ENCODE measurements at places on chromosomes 5 and 9. TPM values are rescaled to one million over a fixed set of nuclear protein-coding genes. Genes with fewer than 3 reads are reported as not detected.

ADAMTSL2 gene
- not detected for total RNA-seq

- H3K36me3 ChIP-seq = no peaks in the 10 kb centered on the region
- H3K27me3 ChIP-seq = no peaks in the 10 kb centered on the region
- no peak overlapping the region for H3K4me3 ChIP-seq
- H3K27ac ChIP-seq = no peak overlapping the region
- DNase-seq = no peak
These were observed 45.5 kb upstream of the KIF2A start for GRCh38 chr5:62260513-62260912.

DUSP1 gene
- total RNA-seq = 16.6 TPM

DNA sequence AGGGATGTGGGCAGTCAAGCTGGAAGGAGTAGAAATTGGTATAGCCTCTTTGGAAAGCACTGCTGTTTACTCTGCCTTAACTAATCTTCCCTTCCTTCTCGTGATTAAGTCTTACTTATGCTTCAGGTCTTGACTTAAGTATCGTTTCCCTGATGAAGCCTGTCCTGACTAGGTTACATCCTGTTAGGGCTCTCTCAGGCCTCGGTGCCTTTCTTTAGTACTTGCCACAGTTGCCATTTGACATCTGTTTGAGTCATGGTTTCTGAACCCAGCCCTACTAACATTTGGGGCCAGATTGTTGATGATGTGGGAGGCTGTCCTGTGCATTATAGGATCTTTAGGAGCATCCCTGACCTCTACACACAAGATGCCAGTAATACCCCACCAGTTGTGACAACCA, 94.4 kb downstream of the GAPVD1 start:
- no peaks in the 10 kb centered on the region for H3K27me3 ChIP-seq
- no peak overlapping the region for H3K27ac ChIP-seq
- no peak for DNase-seq

DNA sequence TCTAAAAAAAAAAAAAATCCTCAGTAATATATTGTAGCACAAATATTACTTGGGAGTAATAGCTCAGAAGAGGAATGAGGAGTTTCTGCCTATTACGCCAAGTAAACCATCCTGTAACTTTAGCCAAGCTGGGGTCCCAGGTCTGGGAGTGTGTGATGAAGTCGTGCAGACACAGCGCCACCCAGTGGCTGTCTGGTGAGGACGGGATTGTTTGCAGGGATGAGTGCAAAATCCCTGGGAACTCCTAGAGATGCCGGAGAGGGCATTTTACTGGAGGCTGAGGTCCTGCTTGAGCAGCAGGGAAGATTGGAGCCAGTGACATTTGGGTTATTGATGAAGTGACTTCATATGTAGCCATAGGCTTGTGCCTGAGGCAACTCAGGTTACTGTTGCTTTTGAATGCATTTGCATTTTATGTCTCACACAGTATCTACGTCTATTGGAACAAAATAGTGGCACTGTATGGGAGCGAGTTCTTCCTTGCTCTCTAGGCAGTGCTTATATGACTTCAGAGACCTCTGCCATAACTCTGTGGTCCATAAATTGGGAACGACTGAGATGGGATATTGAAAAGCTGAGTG, 72.8 kb downstream of the PSAT1 start:
- H3K27me3 ChIP-seq = peaks cover 15% of the 10 kb centered on the region
- H3K4me1 ChIP-seq = no peaks in the 10 kb centered on the region
- no peak overlapping the region for H3K27ac ChIP-seq
- DNase-seq = peak; percentile 52
- no peaks in the 10 kb centered on the region for H3K36me3 ChIP-seq

- 0 out of 2 replicates have a peak, but pooled peaks cover 7% of the 10 kb centered on the region for H3K27me3 ChIP-seq
- no peak overlapping the region for H3K4me3 ChIP-seq
- no peaks in the 10 kb centered on the region for H3K4me1 ChIP-seq
- H3K27ac ChIP-seq = no peak overlapping the region
These were observed 43.6 kb upstream of the CLK4 start for GRCh38 chr5:178670351-178670885.

FBLL1 gene
- 0.15 TPM for total RNA-seq

- no peaks in the 10 kb centered on the region for H3K4me1 ChIP-seq
- H3K36me3 ChIP-seq = no peaks in the 10 kb centered on the region
- H3K27me3 ChIP-seq = no peaks in the 10 kb centered on the region
- H3K4me3 ChIP-seq = no peak overlapping the region
- DNase-seq = no peak
These were observed 4.3 kb downstream of the FYB1 start for GRCh38 chr5:39214912-39215709.

SEMA5A gene
- total RNA-seq = 0.02 TPM

GRCh38 chr9:120935383-120935857, 8.8 kb upstream of the TRAF1 start:
- no peak for DNase-seq
- H3K36me3 ChIP-seq = no peaks in the 10 kb centered on the region
- H3K4me3 ChIP-seq = no peak overlapping the region
- no peaks in the 10 kb centered on the region for H3K27me3 ChIP-seq
- no peak overlapping the region for H3K27ac ChIP-seq

GRCh38 chr5:170508036-170508435, 4.2 kb downstream of the KCNIP1 start:
- H3K36me3 ChIP-seq = no peaks in the 10 kb centered on the region
- no peak for DNase-seq
- no peaks in the 10 kb centered on the region for H3K4me1 ChIP-seq
- H3K27me3 ChIP-seq = peaks cover 11% of the 10 kb centered on the region

ELP1 gene
- total RNA-seq = 28.8 TPM

GRCh38 chr5:161686881-161687280, 1.4 kb downstream of the GABRA6 start:
- H3K4me3 ChIP-seq = no peak overlapping the region
- no peaks in the 10 kb centered on the region for H3K27me3 ChIP-seq
- no peak for DNase-seq

DNA sequence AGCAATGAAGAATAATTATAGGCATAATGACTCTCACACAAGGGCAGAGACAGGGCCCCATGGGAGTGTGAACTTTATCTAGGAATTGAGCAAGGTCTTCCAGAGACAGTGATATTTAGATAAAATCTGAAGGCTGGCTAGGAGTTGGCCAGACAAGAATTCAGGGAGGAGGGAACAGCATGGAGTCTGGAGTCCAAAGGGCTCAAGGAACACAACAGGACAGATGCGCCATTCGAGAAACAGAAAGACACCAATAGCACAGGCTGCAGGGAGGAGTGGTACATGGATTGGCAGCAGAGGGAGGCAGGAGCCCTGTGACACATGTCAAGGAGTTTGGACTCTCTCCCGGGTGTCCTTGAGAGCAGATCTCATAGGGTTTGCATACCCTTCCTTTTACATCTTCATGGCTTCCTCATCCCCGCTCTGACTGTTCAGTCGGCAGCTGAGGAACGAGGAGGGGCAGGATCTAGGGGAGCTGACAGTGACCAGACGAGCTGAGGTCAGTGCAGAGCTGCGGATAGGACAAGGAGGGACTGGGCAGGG, 64.0 kb upstream of the XPA start:
- H3K4me1 ChIP-seq = no peaks in the 10 kb centered on the region
- H3K27ac ChIP-seq = no peak overlapping the region
- no peak for DNase-seq
- H3K27me3 ChIP-seq = peaks cover 49% of the 10 kb centered on the region
- no peaks in the 10 kb centered on the region for H3K36me3 ChIP-seq

DNA sequence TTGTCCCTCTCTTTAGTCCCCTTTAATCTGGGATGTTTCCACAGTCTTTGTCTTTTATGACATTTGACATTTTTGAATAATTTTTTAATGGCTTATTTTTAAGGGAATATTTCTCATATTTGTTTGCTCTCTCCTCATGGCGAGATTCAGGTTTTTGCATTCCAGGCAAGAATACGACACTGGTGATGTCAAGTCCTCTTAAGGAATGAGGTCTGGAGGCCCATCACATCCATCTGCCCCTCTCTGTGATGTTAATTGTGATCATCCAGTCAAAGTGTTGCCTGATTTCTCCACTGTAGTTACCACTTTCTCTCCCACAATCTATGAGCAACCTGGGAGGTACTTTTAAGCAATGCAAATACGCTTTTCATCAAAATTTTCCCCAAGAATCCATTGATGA, 193.2 kb downstream of the MAST4 start:
- no peaks in the 10 kb centered on the region for H3K36me3 ChIP-seq
- no peak for DNase-seq
- H3K27ac ChIP-seq = no peak overlapping the region
- H3K4me1 ChIP-seq = no peaks in the 10 kb centered on the region

KIF4B gene
- 0.12 TPM for total RNA-seq

DNA sequence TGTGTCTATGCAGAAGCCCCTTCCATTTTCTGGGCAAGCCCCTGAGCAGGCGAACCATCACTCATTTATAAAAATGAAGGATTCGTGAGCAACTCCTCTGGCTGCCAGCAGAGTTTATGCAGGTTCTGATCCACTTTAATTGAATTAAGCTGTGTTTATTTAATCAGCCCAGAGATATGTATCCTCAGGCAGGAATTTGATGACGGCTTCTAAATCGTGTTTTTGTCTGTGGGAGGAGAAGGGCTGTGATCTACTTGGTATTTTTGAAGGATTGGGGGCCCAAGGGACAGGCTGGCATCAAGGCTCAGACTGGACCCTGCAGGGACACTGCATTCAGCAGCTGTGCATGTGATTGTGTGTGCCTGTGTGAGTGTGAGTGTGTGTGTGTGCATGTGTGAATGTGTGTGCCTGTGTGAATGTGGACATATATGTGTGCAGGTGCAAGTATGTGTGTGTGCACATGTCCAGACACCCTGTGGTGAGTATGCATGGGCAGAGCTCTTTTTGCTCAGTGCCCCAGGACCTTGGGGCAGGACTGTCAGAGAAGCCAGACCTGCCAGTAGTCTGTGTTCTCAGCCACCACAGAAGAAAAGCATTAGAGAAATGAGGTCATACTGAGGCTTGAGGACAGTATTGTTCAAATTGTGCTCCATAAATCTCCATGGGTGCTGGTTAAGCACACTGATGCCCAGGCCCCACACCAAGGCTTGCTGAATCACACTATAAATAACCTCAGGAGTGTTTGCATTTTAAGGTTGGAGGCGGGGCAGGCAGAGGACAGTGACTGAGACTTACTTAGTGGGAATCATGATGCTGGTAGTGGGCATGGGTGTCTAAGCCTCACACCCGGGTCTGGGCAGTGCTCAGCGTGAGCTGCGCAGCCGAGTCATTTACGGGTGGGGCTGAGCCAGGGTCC, 164.0 kb downstream of the CARTPT start:
- no peaks in the 10 kb centered on the region for H3K36me3 ChIP-seq
- no peak overlapping the region for H3K27ac ChIP-seq

- no peaks in the 10 kb centered on the region for H3K36me3 ChIP-seq
- no peak overlapping the region for H3K27ac ChIP-seq
- DNase-seq = no peak
- no peaks in the 10 kb centered on the region for H3K27me3 ChIP-seq
- H3K4me1 ChIP-seq = no peaks in the 10 kb centered on the region
- no peak overlapping the region for H3K4me3 ChIP-seq
These were observed 122.9 kb downstream of the CEP120 start for GRCh38 chr5:123300266-123300665.

OSMR gene
- total RNA-seq = 46.0 TPM

ARHGEF37 gene
- total RNA-seq = 7.0 TPM

- no peaks in the 10 kb centered on the region for H3K36me3 ChIP-seq
- H3K4me3 ChIP-seq = no peak overlapping the region
- H3K4me1 ChIP-seq = peaks cover 30% of the 10 kb centered on the region
These were observed 5.8 kb upstream of the ACTBL2 start for GRCh38 chr5:57488215-57488955.

DNA sequence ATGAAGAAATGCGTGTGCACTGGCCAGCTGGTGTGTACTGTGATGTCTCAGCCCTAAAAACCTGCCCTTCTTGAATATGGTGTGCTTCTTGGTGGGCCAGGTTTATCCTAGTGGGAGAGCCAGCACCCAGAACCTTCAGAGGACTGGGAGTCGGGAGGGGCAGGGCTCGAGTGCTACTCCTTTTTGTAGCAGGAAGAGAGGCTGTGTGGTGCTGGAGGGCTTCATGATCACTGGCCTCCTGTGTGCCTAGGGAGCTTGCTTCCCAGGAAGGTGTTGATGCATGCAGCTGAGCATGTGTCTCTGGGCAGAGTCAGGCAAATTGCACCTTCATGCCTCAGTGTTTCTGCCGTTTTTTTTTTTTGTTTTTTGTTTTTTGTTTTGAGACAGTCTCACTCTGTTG, 20.0 kb downstream of the PHF2 start:
- no peaks in the 10 kb centered on the region for H3K27me3 ChIP-seq
- no peak overlapping the region for H3K27ac ChIP-seq
- H3K4me1 ChIP-seq = peaks cover 22% of the 10 kb centered on the region
- no peaks in the 10 kb centered on the region for H3K36me3 ChIP-seq
- no peak overlapping the region for H3K4me3 ChIP-seq

DNA sequence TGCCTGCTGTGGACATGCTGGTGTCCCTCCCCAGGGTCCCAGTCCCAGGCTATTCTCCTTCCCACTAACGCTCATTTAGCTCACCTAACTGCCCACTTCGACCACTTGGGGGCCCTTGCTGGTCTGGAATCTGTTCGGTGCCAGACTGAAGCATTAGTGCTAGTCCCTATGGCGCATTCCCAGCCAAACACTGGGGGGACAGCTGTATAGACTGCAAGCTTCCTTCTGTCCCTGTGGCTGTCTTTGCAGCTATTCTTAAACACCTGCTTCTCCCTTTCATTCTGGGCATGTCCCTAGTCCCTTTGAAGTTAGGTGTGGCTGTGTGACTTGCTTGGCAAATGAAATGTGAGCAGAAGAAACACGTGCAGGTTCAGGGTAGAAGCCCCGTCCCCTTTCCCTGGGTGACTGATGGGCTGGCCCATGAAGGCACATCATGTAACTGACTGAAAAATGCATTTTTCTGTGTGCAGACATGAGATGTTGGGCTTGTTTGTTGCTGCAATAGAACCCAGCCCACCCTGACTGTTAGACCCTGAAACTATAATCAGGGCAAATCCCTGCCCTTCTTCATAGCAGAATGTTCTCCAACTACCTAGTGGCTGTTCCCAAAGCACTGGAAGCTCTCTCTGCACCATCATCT, 134.4 kb downstream of the BARX1 start:
- no peak for DNase-seq
- no peak overlapping the region for H3K27ac ChIP-seq
- no peak overlapping the region for H3K4me3 ChIP-seq
- peaks cover 12% of the 10 kb centered on the region for H3K4me1 ChIP-seq

DNA sequence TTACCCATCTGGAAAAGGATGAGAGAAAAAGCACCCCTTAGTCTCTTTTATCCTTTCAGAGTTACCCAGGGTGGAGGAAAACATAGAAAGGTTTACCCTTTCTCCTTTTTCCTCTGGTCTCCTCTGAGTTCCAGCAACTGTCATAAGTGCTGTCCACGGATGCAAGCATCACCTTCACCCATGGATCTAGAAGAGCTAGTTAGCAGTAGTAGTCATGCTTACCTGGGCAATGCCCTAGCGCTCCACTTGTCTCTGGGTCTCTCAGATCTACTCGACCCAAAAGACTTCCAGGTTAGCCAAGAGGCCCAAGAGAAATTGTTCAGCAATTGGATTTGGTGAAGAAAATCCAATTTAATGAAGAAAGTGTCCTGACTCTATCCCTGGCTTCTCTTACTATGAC, 656.2 kb upstream of the PTPRD start:
- no peaks in the 10 kb centered on the region for H3K27me3 ChIP-seq
- no peak overlapping the region for H3K4me3 ChIP-seq
- H3K27ac ChIP-seq = no peak overlapping the region
- no peaks in the 10 kb centered on the region for H3K4me1 ChIP-seq
- H3K36me3 ChIP-seq = no peaks in the 10 kb centered on the region
